ENCODE measurements at places on chromosomes 4 and X.
A peak's percentile ranks its signal among the peaks of the same experiment; 100 is the strongest.

- no peak for DNase-seq
Measured at GRCh38 chr4:102230194-102230593, 115.1 kb downstream of the SLC39A8 start.

- DNase-seq, result no peak
Measured at GRCh38 chr4:158816955-158817354, 48.1 kb downstream of the FNIP2 start.

DNA sequence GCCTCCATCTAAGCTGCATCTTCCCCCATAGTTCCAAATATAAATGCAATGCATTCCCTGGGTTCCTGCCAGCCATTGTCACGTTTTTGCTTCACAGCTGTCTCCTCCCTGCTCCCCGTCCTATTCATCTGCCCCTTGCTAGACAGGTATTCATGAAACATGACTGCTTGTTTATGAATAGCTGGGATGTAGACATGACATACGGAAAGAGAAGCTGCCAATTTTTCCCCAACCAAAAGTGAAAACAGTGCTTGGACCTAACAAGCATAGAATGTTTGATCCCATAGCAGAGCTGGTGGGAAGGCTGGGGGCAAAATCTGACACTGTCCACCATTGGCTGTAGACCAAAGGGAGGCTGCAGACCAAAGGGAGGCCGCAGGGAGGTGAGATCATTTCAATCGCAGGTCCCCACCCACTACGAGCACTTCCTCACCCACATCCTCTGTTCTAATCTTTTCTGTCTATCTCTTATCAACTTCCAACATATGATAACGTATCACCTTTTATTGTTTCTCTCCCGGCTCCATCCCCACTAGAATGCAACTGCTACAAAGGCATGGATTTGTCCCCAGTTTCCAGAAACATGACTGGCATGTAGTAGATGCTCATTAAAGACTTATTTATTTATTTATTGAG is 8.5 kb upstream of the GYG2 start:
- no peak for DNase-seq

DNA sequence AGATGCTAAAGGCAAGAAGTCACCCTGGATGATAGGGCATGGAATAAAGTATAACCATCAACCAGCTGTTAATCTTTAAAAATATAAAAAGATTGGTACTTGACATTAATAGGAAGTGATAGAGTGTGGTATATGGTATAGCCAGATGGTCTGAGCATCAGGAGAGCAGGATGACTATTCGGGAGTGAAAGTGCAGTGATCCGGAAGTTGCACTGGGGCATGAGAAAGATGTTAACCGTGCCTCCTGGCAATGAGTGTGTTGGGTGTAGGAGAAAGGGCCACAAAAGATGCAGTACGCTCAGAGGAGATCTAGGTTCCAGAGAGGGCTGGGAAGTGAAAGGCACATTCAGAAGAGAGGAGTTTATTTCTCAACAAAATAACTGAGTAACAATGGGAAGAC is 65.0 kb downstream of the TSPAN7 start:
- no peak for DNase-seq

GRCh38 chr4:76007089-76007862 is at the start of gene CXCL9:
Gene CXCL9 (minus strand): TSS chr4:76007509. CDS start chr4:76007449, 60 bp downstream.
- no peak for DNase-seq

DNA sequence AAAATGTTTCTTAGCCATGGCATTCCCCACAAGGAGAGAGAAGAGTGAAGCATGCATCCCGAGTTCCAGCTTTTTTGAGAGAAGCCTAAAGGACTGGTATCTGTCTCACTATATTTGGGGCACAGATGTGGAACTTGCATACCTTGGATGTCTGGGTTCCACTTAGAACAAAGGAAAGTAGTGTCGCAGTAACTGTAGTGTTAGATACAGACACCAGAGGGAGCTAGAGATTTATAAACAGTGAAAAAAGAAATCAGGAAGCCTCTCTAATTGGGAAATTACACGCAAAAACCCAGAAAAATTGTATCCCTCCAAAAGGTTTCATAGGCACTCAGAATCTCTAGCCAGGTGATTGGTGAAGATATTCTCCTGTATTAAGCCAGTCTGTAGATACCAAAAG is 34.4 kb downstream of the AGTR2 start:
- DNase-seq, result no peak

- no peak for DNase-seq
Measured at GRCh38 chr4:101355246-101355645, 7.9 kb upstream of the PPP3CA start.

DNA sequence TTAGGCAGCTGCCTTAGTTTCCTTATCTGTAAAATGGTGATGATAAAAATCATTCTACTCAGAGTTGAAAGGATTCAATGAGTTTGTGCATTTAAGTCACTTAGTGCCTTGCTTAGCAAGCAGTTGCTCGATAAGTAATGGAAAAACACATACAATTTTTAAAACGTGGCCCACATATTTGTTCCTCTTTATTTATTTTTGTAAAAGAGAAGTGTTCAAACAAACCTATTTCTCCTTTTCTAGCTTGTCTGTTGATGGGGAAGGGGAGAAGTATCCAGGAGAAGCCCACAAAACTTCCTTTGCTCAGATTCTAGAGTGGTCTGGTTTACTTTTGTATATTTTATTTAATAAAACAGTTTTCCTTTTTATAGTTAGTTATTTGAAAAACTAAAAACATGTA is 3.3 kb upstream of the HPGDS start:
- no peak for DNase-seq

DNA sequence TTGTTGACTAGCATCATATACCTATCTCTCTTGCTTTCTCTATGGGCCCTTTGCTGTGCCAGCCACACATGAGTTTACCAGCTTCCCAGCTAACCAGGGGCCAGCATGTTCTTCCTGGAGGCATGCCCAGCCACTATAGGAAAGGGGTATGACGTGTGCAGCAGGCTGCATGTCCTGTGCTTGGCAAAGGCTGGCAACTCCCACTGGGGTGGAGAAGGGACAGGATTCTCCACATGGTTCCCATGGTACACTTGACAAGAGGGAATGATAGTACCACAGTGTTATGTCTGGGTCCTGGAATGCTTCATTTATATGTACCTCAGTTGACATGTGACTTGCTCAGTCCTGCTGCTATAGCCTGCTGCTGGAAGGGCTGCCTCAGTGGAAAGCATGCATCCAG is 78.8 kb downstream of the TMEM164 start:
- no peak for DNase-seq

DNA sequence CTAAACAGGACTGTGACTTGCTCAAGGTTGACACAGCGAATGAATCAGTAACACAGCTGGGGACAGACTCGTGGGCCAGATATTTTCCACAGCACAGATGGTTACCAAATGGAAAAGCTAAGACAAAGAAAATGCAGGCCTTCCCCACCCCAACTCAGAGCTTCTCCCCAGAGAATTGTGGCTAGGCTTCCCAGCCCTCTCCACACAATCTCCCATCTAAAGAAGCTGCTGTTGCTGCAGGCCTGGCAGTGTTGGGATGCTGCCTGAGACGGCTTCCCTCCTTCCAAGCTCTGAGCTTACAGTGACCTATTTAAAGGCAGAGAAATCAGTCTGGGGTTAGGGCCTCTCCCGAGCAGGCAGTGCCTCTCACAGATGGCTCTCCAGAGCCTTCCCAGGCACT is 46.5 kb upstream of the PGRMC1 start:
- DNase-seq, result no peak

GRCh38 chrX:84475596-84475995 is 26.7 kb downstream of the HDX start:
- DNase-seq, result no peak

DNA sequence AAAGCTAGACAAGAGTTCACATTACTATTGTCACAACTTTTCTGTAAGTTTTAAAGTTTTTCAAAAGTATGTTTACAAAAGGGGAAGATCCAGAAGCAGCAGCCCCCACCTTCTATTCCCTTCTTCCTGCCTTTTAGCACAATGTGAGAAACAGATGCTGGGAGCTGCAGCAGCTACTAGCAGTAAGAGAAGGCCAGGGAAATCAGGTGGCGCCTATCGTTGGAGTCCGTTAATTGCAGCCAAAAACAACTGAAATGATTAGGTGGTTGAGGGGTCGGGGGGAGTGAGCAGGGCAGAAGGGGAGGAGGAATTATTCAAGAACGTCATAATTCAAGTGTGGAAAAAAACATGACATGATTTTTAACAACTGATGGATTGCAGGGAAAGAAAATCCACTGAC is 27.4 kb downstream of the FRYL start:
- DNase-seq, result no peak

- no peak for DNase-seq
Measured at GRCh38 chr4:108607079-108607815, 13.1 kb upstream of the RPL34 start.

GRCh38 chr4:75714704-75715103 is 9.7 kb upstream of the USO1 start:
- DNase-seq, result no peak

DNA sequence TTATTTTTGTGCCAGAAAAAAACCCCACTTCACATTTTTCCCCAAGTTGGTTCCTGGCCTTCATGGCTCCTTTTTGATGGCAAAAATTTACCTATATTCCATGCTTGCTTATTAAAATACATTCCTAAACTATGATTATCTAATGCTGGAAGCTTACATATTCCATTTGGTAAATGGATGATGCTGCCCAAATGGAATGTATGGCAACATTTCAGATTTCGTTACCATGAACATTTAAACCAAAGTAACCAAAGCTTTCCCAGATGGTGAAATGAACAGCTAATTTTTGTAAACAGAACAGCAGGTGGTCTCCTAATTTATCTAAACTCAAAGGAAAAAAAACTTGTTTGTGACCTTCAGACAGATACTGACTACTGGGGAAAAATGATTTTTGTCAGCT is 110.8 kb upstream of the TEX13A start:
- no peak for DNase-seq

DNA sequence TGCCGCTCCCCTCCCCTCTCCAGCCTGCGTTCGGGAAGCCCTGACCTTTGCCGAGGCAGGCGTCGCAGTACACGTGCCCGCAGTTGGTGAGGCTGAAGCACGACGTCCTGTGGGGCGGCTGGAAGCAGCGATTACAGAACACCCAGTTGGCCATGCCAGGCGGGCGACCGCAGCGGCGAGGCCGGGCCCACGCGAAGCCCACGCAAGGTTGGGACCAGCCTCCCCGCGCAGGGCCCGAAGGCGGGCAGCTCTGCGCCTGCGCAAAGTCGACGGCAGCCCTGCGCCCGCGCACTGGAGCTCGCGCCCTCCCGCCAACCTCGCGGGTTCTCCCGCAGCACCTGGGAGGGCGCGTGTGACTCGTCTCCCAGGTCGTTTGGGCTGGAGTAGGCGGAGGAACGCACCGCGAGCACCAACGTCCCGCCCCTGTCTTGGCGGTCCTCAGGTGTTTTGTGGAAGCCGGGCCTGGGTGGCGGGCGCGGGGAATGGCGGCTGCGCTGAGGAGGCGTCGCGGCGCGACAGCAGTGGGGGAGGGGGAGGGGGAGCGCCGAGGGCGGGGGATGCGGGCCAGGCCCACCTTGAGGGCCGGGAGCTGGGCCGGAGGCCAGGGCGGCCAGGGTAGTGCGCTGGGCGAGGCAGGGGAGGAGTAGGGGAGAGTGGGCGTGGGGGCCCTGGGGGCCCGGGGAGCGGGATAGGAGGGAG is at the start of gene RNF212:
RNF212 (minus strand) TSS at position 254 of the 699 bp plus-strand sequence; CDS start at position 154, 100 bp downstream.
- peak; percentile 68 for DNase-seq

- DNase-seq, result peak; percentile 43
Measured at GRCh38 chrX:39877905-39878304, 219.9 kb downstream of the BCOR start.

DNA sequence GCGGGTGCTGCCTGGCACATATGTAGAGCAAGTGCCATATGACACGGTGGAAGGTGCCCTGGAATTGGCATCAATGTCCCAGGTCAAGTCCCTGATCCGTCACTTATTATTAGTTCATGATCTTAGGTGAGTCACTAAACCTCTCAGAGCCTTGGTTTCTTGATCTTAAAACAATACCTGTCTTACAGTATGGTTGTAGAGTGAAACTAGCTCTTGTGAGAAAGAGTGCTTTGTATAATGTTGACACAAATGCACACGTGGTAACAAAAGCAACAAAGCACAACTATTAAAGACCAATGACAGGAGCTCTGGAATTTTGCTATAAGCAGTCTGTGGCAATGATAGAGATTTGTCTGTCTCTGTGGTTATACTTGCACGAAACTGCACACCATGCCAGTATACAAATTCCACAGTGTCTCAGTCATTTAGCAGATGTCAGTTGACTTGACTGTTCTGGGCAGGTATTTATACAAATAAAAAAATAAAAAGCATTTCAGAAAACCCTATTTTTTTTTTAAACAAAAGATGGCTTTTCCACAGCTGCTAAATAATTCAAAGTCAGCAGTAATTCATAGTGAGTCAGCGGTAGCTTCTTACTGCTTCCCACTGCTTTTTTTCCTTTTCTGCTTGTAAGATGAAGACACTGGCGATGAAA is 19.7 kb upstream of the ACSL1 start:
- no peak for DNase-seq

DNA sequence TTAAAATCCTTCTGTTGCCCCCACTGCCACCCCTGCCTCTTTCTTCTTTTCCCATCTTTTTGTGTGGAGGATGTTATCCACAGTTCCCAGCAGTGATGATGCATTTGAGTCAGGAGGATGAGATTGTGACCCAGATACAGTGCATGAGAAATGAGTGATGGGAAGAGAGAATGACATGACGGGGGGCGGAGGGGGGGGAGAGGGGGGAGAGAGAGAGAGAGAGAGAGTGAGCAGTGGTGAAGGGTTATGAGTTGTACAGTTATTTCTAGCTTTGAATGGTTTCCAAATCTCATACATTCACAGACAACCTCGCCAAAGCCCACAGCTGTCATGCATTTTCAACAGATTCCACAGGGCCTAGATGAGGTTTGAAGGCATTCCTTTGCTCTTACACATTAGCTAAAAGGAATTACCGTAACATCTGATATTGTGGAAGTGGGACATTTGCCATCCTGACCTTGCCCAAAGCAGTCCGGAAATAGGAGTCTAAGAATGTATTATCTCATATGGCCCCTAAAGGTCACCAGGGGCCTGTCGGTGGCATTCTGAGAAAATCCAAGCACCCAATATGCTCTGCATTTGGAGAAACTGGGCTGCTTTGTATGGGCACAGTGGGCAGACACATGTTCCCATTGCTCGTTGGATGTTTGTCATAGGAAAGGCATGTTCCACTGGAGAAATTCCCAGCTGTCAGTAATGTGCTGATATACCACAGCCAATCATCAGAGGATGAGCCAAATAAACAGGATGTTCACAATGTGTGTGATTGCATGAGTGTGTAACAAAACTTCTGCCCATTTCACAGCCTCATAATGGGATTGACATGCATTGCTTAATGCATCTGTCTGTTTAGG is 435.8 kb downstream of the SPRY1 start:
- DNase-seq, result no peak
